ENCODE measurements at places on chromosomes 4 and X.
A peak's percentile ranks its signal among the peaks of the same experiment; 100 is the strongest.

GRCh38 chrX:17375367-17375636 lies 302 bp downstream of the NHS start:
- DNase-seq = no peak

GRCh38 chr4:127505203-127505602 lies 127.6 kb upstream of the INTU start:
- no peak for DNase-seq

DNA sequence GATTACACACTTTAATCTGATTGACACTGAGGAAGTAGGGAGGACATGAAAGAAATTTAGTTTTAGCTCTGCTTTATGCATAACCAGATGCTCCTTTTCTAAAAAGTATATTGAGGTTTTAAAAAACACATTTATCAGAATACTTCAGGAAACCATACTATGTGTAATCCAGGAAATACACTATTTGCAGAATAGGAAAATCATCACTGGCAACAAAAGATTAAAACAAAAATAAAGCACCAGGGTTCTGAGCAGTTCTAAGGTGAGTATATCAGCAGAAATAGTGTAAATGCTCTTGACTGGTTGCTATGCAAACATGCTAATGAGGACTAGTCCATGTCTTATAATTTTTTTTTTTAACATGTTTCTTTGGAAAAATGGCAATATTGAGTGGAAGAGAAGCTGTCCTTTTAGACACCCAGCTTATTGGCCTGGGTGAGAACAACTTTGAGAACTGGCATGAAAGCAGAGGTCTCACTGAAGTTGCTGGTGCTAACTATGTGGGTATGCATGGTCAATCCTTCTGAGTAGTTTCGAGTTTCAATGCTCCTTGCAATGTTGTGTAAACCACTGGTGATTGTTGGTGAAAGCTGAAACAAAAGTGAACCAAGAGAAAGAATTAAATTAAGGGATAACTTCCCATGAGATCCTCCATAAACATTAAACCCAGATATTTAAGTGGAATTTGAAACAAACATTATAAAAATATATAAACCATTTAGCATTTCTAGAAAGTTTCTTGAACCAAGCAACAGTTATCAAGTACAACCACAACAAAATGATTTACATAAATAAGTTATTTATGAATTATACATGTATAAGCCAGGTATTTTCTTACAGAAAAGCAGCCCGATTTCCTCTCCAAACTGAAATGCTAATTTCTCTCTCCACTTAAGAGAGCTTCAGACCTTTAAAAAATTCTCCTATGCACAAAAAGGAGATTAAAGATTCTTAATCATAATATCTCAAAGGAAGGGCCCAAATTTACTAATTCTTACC lies 20.4 kb upstream of the SCD5 start:
- DNase-seq = no peak

- no peak for DNase-seq
Measured at GRCh38 chr4:159422019-159422418, 319.1 kb downstream of the RAPGEF2 start.

DNA sequence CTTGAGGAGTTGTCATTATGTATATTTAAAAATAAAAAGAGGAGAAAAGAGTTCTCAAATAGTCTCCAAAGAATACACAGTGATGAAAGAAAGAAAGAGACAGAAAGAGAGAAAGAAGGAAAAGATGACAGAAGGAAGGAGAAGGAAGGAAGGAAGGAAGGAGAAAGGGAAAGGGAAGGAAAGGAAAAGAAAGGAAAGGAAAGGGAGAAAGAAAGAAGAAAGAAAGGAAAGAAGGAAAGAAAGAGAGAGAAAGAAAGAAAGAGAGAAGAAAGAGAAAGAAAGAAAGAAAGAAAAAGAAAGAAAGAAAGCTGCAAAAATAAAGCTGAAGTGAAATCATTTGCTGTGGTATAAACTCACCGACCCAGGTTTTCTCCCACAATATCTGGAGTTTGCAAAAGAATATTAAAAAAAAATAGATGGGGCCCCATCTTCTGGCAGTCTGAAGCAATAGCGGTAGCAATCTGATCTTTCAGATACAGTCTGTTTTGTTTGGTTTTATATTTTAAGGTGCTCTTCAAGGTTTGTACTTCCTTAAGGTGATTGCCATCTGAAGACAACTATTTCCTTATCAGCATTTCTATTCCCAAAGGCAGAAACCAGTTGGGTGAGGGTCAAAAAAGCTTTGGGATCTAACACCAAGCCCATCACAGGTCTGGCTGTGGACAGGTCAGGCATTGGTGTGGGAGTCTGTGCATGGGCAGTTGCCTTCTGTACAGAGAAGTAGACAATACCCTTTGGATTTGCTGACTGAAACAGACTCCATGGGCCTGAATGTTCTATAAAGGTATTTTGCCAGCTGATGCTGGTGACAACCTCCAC lies 160.4 kb downstream of the CPEB2 start:
- peak; percentile 8 for DNase-seq

DNA sequence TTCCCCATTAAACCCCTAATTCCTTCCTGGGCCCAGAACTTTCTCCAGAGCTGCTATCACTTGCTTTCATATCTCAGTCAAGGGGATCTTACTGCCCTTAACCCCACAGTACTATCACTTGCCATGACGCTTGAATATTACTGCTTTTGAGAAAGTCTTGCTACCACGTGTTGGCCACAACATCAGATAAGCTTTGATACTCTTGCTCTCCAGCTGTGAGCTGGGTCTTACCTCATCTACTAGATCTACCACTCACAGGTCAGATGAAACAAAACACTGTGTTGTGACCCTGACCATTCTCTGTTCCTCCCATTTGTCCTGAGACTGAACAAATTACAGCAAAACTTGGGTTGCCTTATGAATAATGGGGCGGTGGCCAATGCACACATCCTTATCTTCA lies 12.1 kb upstream of the TAPT1 start:
- no peak for DNase-seq

- no peak for DNase-seq
Measured at GRCh38 chrX:20059467-20060128, 57.1 kb downstream of the MAP7D2 start.

DNA sequence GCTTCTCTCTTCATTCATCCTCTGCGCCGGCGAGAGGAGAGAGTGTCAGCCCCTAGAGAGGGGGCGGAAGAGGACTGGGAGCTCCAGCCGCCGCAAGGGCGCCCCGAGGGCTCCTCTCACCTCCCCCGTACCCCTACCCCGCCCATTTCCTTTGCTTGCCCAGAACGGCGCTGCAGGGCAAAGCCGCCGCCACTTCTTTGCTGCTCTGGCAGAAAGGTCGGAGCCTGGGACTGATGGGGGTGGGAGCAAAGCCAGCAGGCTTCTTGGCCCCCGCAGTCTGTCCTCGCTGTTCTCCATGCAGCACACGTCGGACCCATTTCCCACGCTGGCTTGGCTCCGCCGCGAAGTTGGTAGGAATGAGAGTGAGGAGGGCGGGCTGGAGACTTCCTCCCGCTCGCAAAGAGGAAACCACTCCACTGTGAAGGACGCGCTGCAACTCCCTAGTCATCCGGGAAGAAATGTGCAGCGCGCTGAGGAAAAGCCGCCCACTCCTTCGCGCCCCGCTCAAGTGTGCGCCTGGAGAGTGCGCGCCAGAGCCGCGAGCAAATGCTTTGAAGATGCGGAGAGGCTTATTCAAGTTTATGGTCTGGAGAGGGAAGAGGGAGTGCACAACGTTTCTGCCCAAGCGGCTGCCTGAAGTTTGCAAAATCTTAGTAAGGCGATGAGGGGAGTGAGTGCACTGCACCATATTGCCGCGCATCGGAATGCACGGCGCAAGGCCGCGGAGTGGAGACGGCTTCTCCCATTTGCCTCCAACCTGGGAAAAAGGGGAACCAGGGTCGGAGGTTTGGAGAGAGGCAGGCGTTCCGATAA lies 2.8 kb upstream of the PCDH7 start:
- no peak for DNase-seq

DNA sequence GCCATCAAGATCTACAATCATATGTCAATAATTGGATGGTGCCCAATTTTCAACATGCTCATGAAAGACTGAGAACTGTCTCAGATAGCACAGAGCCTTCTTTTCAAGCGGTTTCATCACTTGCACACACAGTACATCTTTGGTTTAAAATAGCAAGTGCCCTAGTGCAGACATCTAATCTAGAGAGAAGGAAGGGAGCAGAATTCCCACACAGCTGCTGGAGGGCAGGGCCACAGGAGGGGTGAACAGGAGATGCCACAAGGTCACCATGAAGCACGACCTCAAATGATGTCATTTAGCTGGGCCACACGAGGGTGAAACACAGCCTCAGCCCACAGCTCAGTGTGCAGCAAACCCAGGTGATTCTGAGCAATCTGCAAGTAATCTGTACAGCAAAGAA lies 24.3 kb downstream of the LEF1 start:
- peak; percentile 36 for DNase-seq

GRCh38 chrX:65750674-65751469 lies 83.4 kb downstream of the MSN start:
- no peak for DNase-seq

DNA sequence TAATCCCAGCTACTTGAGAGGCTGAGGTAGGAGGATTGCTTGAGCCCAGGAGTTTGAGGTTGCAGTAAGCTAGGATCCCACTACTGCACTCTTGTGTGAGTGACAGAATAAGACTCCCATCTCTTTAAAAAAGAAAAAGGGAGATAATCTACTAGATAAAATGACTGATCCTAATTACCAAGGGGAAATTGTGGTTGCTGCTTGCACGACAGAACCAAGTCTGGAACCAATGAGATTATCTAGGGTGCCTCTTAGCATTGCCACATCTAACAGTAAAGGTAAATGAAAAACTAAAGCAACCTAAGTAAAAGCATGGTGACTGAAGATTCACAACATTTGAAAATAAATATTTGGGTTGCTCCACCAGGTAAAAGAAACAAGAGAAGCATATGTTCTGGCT lies 185.1 kb downstream of the PDHA2 start:
- no peak for DNase-seq

DNA sequence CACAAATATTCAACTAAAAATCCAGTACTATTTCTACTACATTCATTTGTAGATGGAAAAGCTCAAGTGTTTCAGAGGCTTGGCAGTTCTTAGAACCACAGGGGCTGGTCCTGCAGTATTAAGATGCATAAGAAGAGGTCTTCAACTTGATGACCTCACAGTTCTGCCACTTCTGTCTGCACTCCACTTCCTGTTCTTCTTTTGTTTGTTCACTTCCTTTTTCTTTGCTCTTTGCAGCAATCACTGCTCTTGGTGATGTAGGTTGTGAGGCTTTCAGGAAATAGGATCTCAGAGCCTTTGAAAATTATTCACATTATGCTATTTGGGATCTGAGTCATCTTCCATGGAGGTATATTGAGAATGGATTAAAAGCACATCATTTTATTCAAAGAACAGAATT lies 602.0 kb upstream of the CPEB2 start:
- DNase-seq = no peak

DNA sequence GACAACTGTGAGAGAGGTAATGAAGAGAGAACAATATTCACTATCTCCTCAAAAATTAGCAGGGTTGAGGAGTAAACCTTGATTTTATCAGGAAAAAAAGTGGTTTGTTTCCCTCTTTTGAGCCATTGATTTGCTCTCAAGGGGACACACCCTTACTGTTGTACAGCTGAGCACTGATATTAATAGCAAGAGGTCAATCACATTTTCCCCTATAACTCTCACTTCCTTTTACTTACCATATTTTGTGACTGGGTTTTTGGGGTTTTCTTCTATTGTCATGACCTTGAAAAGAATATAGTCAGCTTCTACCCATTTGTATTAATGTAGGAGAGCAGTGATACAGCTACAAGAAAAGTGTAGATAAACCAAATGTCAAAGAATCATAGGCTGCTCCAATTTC lies 70.2 kb upstream of the LONRF3 start:
- DNase-seq = no peak

GRCh38 chr4:166838975-166839614 lies 395.2 kb downstream of the SPOCK3 start:
- DNase-seq = no peak

GRCh38 chr4:153573881-153574802 lies 108.0 kb downstream of the TMEM131L start:
- DNase-seq = peak; percentile 75

- no peak for DNase-seq
Measured at GRCh38 chr4:55218041-55218440, 92.6 kb upstream of the KDR start.

GRCh38 chr4:147683188-147683591 lies 773 bp downstream of the PRMT9 start:
- no peak for DNase-seq

DNA sequence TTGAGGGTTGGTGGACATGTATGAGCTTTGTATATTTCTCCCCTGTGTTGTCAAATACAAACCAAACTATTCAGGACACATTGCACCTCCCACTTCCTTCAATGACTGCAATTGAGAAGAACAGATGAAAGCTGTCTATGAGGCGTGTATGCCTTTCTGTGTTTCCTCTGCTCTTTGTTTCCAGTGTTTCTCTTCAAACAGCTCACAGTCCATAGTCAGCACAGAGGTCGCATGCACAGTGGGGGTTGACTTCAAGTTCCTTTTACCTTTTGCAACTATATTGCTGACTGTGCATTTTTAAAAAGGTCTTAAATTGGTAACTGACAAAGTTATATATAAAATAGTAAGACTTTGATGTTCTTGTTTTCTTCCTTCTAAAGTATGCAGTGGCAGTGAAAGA lies 957.8 kb downstream of the C4orf33 start:
- DNase-seq = no peak

GRCh38 chr4:28432348-28433025 lies 1571.8 kb downstream of the STIM2 start:
- no peak for DNase-seq

- DNase-seq = no peak
Measured at GRCh38 chr4:148442832-148443511, 758 bp upstream of the NR3C2 start.

GRCh38 chrX:150919401-150919800 lies 20.9 kb upstream of the CD99L2 start:
- no peak for DNase-seq

- DNase-seq = no peak
Measured at GRCh38 chr4:142238589-142238988, 602.2 kb downstream of the IL15 start.

DNA sequence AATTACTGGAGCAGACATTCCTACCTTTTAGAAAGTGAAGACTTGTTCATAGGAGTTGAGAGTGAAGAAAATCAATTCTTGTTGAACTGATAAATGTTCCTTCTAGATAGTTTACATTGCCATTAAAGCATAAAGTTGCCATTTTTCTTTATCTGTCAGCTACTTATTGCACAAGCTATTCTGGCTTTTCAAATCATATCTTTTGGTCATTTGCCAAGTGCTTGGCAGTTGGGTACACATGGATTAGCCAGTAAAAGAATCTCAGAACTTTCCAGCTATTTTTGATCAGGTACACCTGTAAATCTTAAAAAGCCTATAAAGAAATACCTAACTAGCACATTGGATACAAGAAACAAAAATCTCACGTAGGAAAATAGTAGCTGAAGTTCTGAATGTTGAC lies 56.4 kb upstream of the PNPLA4 start:
- no peak for DNase-seq

GRCh38 chr4:121168446-121169281 lies 4.5 kb upstream of the TNIP3 start:
- no peak for DNase-seq

GRCh38 chrX:9465380-9466123 lies 694 bp downstream of the TBL1X start:
- DNase-seq = peak; percentile 45

- DNase-seq = no peak
Measured at GRCh38 chr4:75168548-75168947, 235.6 kb downstream of the PARM1 start.
